ENCODE measurements at places on chromosomes 2 and 18.

- DNase-seq, result no peak
Measured at GRCh38 chr2:157784169-157784822, 91.8 kb downstream of the ACVR1 start.

- no peak for DNase-seq
Measured at GRCh38 chr2:48233005-48233404, 296.9 kb upstream of the STON1 start.

- DNase-seq, result no peak
Measured at GRCh38 chr2:42639340-42640077, 71.1 kb downstream of the MTA3 start.

DNA sequence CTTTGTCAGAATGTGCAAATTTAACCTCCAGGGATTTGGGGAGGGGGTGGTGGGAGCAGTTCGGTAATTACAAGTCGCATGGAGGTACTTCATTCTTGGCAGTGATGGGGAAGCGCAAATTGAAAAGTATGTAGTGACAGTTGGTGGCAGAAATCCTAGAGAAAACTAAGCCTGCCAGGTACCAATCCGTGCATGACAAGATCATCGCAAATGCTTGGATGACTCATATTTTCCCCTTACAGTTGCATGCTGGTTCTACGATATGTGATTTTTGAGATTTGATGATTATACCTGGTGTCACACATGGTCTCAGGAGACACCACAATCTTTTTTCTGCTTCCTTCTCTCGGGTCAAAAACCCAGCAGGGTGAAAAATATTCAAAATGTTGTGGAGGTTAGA lies 479.7 kb upstream of the ID2 start:
- no peak for DNase-seq

DNA sequence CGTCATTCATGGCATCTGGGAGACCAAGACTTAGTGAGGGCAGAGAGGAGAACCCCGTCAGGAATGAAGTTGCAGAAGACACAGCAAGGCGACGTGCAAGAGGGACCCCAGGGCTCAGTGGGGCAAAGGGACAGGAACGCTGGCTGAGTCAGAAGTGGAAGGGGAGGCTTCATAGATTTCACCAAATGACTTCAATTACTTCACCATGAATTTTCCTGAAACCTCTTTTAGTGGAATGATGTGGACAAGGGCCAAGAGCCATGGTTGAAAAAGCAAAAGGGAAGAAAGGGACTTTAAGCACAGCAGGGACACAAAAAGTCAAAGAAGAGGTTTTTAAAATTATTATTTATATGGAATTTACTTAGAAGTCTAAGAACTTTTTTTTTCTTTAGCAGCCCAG lies 141.6 kb upstream of the PID1 start:
- peak; percentile 26 for DNase-seq

GRCh38 chr2:170736628-170737027 lies 21.5 kb downstream of the SP5 start:
- DNase-seq, result no peak

GRCh38 chr18:23689616-23690504 lies 607 bp downstream of the LAMA3 start:
- no peak for DNase-seq

- no peak for DNase-seq
Measured at GRCh38 chr2:204064119-204064518, 127.6 kb downstream of the ICOS start.

DNA sequence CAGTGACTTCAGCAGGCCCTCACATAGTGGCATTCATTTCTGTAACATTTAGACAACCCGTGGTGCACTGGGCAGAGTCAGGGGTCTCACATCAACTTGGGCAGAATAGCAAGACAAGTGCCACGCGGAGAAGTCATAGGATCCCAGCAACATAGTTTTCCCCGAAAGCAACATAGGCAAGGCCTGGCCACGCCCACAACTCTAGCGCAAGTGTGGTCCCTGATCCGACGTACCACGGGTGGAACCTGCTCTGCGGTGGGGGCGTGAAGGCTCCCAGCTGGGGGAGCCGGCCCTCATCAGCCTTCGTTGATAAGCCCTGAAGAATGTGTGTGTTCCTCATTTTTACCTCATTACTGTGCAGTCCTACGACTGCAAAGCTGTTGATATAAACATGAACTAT lies 261.2 kb downstream of the EIPR1 start:
- DNase-seq, result no peak

DNA sequence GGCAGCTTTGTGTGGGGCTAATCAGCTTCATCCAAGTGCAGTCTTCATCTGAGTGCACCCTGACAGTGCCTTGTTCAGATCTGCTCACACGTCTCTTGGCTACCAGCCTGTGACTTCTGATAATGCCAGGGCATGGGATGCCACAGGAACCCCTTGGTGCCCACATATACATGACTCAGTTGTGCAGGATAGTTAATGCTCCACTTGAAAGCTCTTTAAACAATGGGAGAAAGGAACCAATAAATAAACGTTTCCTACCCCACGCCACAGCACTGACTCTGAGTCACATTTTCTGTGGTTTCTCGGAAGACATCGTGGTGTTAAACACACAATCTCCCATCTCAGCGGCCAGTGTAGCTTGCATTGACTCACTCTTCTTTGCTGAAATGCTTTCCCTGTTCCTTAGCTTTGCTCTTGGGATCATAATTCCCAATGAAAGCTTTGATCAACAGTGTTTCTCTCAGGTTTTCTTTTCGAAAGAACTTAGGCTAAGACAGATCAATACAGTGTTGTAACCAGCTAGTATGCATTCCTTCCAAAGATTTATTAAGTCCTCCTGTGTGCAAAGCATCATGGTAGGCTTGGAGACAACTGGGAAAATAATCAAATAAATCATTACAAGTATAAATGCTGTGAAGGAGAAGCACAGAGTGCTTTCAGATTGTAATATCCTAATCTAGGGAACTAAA lies 142.0 kb downstream of the COPS8 start:
- peak; percentile 94 for DNase-seq

GRCh38 chr2:98952966-98953365 lies 16.9 kb upstream of the CRACDL start:
- peak; percentile 23 for DNase-seq

GRCh38 chr2:191686066-191686465 lies 8.1 kb downstream of the NABP1 start:
- no peak for DNase-seq

GRCh38 chr2:237271698-237272652 lies 142.0 kb downstream of the COL6A3 start:
- no peak for DNase-seq

DNA sequence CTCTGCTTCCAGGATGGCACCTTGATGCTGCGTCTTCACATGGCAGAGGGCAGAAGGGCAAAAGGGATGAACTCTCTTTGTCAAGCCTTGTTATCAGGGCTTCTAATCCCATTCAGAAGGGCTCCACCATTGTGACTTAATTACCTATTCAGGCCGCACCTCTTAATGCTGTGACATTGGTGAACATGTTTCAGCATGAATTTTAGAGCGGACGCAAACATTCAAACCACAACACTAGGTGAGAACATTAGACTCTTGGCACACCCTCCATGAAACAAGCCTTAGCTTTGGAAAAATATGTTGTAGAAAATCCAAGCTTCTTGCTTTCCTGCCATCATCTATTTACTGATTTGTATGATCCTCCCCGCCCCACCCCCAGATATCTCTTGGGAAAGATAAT lies 17.9 kb downstream of the DAW1 start:
- no peak for DNase-seq

- DNase-seq, result no peak
Measured at GRCh38 chr2:196195302-196195701, 23.9 kb upstream of the STK17B start.

DNA sequence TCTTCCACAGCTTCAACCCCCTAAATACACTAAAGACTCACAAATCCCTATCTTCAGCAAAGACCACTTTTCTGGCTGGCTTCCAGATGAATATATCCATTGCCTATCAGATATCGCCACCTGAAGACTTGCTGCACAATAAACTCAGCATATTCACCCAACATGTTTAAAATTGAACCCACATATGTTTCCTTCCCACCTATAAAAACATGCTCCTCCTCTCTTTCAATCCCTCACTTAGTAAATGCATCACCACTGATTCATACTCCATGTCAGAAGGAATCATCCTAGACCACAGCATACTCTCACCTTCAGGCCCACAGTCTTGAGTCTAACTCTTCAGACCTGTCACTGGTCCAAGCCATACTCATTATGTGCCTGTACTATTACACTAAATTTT lies 5.3 kb downstream of the SPC25 start:
- DNase-seq, result peak; percentile 64

DNA sequence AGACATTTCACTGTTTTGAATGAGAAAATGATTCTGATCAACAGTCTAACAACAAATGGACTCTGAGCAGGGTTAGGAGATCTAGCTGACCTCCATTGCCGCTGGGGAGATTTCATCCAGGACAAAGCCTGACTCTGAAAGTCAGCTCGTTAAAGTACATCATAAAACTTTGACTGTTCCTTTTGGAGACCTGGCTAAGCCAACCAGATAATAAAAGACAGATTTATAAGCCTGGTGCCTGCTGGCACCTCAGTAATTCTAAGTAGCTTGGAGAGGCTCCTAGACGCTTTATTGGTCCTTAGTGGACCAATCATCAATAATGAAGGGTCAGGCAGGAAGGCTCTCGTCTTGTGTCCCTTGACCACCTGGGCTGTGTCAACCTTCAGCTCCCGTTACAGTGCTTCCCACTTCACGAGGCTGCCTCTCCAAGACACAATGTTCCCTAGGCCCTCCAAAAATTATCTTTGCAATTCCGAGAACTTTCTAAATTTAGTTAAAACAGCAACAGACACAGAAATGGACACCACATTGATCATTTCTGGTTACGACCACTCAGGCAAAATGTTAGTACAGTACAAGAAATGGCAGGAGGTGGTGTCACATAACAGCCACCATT lies 47.9 kb upstream of the PMAIP1 start:
- no peak for DNase-seq

DNA sequence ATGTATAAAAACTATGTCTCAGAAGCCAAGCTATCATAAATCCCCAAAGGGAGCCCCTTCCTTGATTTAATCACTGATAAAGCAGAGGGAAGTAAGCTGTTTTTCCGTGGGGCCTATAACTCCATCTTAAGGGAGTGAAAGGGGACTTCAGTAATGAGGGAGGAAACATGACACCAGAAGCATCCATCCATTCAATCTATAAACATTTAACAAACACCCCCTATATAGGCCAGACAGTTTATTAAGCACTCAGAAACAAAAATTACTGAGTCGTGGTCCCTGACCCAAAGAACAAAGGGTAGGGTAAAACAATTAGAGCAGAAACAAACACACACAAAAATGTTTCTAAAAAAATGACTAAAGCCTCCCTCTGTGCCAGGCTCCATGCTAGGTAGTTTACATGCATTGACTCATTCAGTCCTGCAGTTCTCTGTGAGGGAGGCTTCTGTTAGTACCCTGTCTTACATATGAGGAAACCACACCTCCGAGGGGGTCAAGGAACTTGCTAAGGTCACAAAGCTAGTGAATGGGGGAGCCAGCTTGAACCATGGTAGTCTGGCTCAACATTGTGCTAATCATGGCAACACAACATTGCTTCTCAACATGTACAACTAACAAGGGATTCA lies 472.1 kb downstream of the CDH2 start:
- no peak for DNase-seq

GRCh38 chr2:152319822-152320570 lies 15.0 kb upstream of the FMNL2 start:
- no peak for DNase-seq

DNA sequence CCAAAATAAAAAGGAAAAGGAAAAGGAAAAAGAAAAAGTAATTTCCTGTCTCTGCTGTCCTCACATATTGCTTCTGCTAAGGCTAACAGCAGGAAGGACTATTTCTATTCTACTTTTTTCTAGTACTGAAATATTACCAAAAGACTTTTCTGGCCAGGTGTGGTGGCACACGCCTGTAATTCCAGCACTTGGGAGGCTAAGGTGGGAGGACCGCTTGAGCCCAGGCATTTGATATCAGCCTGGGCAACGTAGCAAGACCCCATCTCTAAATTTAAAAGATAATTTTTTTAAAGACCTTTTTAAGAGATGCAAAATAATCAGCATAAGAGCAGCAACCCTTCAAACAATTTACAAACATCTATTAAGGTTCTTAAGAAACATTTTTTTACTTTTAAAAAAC lies 31.2 kb downstream of the FASTKD1 start:
- DNase-seq, result no peak

GRCh38 chr18:31619291-31619690 lies 27.6 kb downstream of the TTR start:
- no peak for DNase-seq

GRCh38 chr2:48600917-48601316 lies 16.7 kb upstream of the GTF2A1L start:
- peak; percentile 82 for DNase-seq

GRCh38 chr18:74499633-74500032 lies 3.5 kb downstream of the CNDP2 start:
- peak; percentile 47 for DNase-seq

DNA sequence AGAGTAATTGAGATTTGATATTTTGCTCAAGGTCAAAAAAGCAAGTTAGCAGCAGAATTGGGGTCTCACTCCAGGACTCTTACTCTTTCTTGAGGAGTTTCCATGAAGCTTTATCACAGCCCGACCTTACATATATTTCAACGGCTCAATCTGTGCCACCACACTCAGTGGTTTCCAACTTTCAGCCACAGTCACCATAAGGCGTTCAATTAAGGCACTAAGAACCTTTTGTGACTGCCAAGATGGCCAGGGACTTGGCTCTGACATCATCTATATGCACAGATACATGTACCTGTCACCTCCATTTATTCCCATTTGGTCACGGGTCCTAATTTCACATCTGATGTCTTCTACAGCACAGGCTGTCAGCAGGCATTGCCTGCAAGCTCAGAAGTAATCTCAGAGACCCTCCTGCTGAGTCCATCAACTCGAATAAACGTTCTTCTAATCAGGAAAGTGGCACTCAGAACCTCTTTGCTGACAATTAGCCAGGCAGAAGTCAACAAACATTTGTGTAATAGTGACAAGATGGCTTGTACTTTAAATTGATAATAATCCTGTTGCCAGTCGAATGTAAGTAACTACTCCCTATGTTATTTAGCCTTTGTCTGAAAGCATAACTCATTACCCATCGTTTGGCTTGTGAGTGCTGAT lies 16.1 kb downstream of the DYTN start:
- DNase-seq, result no peak

DNA sequence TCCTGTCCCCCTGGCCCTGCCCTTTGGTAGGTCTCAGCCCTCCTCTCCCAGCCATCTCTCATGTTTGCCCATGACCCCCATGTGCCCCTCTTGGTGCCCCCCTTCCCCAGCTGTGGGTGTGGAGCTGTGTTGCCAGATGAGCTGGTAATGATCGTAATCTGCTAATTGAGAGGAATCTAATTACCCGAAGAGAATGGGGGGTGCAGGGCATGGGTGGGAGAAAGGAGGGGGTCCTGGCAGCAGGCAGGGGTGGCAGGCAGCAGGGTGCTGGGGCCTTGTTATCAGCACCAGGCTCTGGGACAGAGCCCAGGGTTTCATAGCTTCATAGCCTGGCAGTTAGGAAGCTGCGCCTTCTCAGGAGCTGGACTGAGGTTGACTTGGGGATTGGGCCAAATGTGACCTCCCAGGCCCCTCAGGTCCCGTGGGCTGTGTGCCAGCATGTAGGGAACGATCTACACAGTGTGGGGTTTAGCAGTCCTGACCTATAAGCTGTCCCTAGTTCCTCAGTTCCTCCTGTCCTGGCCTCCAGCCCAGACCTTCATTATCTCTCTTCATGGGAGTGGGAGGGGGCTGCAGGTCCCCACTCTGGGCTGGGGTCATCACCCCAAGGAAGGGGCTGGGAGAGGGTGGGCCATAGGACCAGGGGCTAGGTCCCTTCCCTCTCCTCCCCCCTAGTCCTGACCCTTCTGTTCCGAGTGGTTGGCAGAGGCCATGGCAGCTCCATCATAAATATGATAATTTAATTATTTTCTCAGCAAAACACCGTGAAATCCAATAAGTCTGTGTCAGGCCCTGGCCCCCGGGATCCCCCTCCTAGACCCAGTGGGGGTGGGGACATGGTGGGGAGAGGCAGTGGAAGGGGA lies 6.5 kb upstream of the ASIC4 start:
- DNase-seq, result no peak

All from HCEC 1CT (cell line).